T-helper 17 cell (primary cell): ENCODE measurements at places on chromosomes 6 and 20. TPM values are rescaled to one million over a fixed set of nuclear protein-coding genes. Genes with fewer than 3 reads are reported as not detected.

Gene TAF11
- 30.1 TPM for total RNA-seq

DNA sequence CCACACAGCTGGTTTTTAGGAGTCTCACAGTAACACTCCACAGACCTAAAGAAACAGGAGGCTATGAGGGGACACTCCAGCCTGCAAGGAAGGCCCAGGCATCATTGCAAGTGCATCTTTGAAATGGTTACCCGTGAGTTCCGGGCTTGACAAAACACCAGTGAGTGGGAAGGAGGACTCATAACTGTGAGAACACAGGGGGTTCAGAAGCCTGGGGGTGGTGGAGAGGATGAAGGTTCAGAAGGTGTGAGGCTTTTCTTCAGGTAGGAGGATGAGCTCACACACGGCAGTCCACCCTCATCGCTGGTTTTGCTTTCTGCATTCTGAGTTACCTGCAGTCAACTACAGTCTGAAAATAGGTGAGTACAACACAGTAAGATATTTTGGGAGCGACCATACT, 39.9 kb downstream of the MAP7 start:
- no peaks in the 10 kb centered on the region for H3K27me3 ChIP-seq
- no peak for DNase-seq
- H3K4me1 ChIP-seq, result peaks cover 5% of the 10 kb centered on the region
- H3K4me3 ChIP-seq, result no peak overlapping the region
- no peak overlapping the region for H3K27ac ChIP-seq
- peaks cover 5% of the 10 kb centered on the region for H3K36me3 ChIP-seq

GRCh38 chr20:30892541-30893345, 364.7 kb upstream of the DEFB115 start:
- peaks cover 4% of the 10 kb centered on the region for H3K36me3 ChIP-seq
- no peak overlapping the region for H3K27ac ChIP-seq
- peaks cover 26% of the 10 kb centered on the region for H3K27me3 ChIP-seq

DNA sequence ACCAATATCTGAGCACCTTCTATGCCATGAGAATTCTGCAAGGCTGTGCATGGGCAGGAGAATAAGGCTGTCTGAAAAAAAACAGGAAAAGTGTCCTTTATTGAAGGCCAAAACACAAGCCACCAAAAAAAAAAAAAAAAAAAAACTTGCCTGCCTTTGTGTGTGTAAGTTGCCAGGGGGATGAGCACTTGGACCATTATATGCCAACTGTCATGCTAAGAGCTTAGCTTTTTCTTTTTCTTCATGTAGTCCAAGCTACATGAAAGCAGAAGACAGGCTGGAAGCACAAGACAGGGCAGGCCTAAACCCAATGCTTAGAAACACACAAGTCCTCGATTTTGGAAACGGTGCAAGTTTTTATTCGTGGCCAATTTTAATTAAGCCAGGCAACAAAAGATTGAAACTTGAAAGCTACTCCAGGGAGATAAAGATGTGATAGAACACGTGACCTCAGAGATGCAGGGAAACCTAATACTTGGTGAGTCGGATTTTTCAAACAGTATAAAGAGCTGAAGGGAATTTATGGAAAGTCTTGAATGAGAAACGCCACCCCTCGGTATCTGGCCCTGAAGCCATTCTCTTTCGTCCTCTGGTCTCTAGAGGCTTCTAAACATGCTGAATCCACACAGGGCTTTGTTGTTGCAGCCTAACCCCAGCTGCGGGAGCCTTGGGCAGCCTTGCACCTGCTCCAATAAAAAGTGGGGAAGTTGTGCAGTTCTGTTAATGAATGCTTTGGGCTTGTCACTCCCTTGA, 8.6 kb downstream of the BMP7 start:
- no peaks in the 10 kb centered on the region for H3K4me1 ChIP-seq
- DNase-seq, result no peak

- peaks cover 35% of the 10 kb centered on the region for H3K4me1 ChIP-seq
- DNase-seq, result peak; percentile 34
- peaks cover 2% of the 10 kb centered on the region for H3K36me3 ChIP-seq
These were observed 92.0 kb upstream of the PRDM1 start for GRCh38 chr6:105994118-105994590.

Gene MRAP2
- not detected for total RNA-seq

Gene SLC35F1
- not detected for total RNA-seq

Gene GLP1R
- not detected for total RNA-seq

Gene RHAG
- not detected for total RNA-seq

Gene SMPD2
- total RNA-seq, result 22.9 TPM

Gene ATP6V1G2
- total RNA-seq, result 2.0 TPM

DNA sequence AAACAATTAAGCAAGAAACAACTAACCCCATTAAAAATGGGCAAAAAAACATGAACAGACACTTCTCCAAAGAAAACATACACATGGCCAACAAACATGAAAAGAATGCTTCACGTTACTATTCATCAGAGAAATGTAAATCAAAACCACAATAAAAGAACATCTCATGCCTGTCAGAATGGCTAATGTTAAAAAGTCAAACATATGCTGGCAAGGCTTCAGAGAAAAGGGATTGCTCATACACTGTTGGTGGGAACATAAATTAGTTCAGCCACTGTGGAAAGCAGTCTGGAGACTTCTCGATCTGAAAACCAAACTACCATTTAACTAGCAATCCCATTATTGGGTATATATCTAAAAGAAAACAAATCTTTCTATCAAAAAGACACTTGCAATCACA, 217.5 kb downstream of the TINAG start:
- no peak overlapping the region for H3K4me3 ChIP-seq
- H3K4me1 ChIP-seq, result no peaks in the 10 kb centered on the region
- no peak for DNase-seq

DNA sequence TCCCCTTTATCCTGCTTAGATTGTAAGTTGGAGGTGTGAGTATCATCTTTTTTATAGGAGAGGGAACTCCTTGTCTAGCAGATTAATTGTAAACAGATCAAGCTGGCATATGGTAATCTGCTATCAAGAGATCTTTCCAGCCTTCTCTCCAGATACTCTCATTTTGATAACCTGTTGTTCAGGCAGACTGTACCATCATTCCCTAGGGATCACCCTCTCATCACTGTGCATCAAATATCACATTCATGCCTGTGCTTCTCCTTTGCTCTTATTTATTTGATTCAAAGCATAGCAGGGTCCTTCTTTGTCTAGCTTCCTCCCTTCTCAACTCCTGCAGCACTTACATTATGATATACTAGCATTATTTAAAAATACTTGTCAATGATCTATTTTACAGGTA, 73.8 kb downstream of the LRRC1 start:
- peaks cover 2% of the 10 kb centered on the region for H3K36me3 ChIP-seq
- H3K4me1 ChIP-seq, result peaks cover 14% of the 10 kb centered on the region
- no peak overlapping the region for H3K4me3 ChIP-seq
- DNase-seq, result no peak
- H3K27ac ChIP-seq, result no peak overlapping the region

DNA sequence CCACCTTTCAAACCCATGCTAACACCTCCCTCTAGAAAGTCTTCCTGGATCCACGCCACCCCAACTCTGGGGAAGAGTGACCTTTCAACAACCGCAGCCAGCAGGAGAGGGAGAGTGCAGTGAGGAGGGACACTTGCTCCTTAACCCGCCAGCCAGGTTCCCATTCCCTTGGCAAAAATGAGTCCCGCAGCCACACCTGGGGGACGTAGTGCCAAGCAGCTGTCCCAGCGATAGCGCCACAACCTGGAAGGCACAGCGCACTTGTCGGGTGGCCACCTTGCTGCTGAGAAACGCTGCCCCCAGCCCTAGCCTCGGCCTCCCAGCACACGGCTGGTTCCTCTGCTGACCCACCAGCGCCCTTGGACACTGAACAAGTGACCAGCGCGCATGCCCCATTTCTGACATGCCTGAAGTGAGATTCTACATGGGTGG, 119.3 kb downstream of the JPH2 start:
- H3K36me3 ChIP-seq, result no peaks in the 10 kb centered on the region
- peak overlapping the region; percentile 70 for H3K27ac ChIP-seq
- no peak for DNase-seq
- peak overlapping the region; percentile 90 for H3K4me3 ChIP-seq

- no peak for DNase-seq
- no peak overlapping the region for H3K27ac ChIP-seq
- H3K4me1 ChIP-seq, result peaks cover 4% of the 10 kb centered on the region
- peaks cover 4% of the 10 kb centered on the region for H3K27me3 ChIP-seq
- no peaks in the 10 kb centered on the region for H3K36me3 ChIP-seq
These were observed 140.7 kb downstream of the ESR1 start for GRCh38 chr6:151948002-151948743.

- H3K4me1 ChIP-seq, result peaks cover 18% of the 10 kb centered on the region
- no peak overlapping the region for H3K4me3 ChIP-seq
- H3K27ac ChIP-seq, result no peak overlapping the region
These were observed 83.6 kb upstream of the C20orf144 start for GRCh38 chr20:33578510-33578909.

- H3K27me3 ChIP-seq, result no peaks in the 10 kb centered on the region
- H3K4me3 ChIP-seq, result no peak overlapping the region
- H3K4me1 ChIP-seq, result no peaks in the 10 kb centered on the region
These were observed 746.9 kb upstream of the MARCKS start for GRCh38 chr6:113110211-113110610.

- peaks cover 11% of the 10 kb centered on the region for H3K27me3 ChIP-seq
- no peak overlapping the region for H3K4me3 ChIP-seq
- no peak overlapping the region for H3K27ac ChIP-seq
- no peaks in the 10 kb centered on the region for H3K36me3 ChIP-seq
These were observed 12.4 kb upstream of the MAK start for GRCh38 chr6:10850728-10851127.

DNA sequence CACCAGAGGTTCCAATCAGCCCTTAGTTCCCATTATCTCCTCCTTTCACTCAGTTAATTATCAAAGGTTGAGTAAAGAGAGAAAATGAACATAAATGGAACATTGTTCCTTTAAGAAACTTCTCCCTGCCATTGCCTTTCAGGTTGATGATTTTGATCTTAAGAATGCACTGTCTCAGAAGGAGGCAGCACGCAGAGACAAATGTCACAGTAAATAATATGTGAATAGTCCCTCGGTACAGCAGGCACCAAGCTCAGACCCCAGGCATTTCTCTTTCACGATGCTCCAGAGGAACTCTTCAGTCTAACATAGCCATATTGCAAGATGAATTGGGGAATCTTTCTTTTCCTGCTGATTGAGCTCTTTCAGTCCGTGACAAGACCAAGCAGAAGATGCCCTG, 435.3 kb upstream of the SPTLC3 start:
- H3K27ac ChIP-seq, result no peak overlapping the region
- no peaks in the 10 kb centered on the region for H3K27me3 ChIP-seq
- no peak overlapping the region for H3K4me3 ChIP-seq
- DNase-seq, result no peak
- H3K4me1 ChIP-seq, result no peaks in the 10 kb centered on the region

DNA sequence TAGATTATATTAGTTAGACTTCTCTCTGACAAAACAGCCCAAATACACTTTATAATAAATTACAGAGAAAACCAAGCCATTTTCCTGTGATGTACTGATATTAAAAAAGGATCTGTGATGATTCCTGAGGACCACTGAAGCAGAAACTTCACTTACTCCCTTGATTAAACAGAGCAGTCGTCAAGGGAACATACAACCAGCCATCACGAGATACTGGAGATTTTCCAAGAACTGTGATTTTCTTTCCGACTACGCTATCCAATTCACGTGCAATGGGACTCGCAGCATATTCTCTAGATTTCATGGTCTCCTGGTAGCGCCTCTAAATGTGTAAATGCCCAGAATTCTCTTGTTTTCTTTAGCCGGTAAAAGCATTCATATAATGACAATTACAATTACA, 377.4 kb downstream of the PHF3 start:
- H3K4me1 ChIP-seq, result no peaks in the 10 kb centered on the region
- H3K4me3 ChIP-seq, result no peak overlapping the region
- H3K36me3 ChIP-seq, result no peaks in the 10 kb centered on the region
- DNase-seq, result no peak
- no peak overlapping the region for H3K27ac ChIP-seq
- H3K27me3 ChIP-seq, result no peaks in the 10 kb centered on the region

- H3K27ac ChIP-seq, result no peak overlapping the region
- no peak for DNase-seq
- H3K4me3 ChIP-seq, result no peak overlapping the region
- no peaks in the 10 kb centered on the region for H3K4me1 ChIP-seq
These were observed 135.4 kb downstream of the AHI1 start for GRCh38 chr6:135362124-135362523.

DNA sequence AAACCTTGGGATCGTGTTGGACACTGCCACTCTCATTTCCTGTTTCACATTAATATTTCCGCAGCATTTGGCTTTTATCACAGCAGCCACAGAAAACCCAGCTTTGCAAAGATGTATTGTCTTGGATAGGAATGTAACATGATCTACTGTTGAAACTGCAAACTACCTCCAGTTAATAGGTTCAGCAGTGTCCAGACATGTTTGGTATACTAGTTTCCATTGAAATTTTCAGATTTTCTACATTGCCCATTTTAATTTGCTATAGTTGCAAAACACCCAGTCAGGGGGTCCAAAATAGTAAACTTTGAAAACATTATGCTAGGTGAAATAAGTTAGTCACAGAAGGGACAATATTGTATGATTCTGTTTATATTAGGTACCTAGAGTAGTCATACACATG, 3.3 kb downstream of the ANKRD6 start:
- no peak overlapping the region for H3K4me3 ChIP-seq
- H3K27me3 ChIP-seq, result no peaks in the 10 kb centered on the region
- H3K27ac ChIP-seq, result no peak overlapping the region
- no peaks in the 10 kb centered on the region for H3K36me3 ChIP-seq
- DNase-seq, result no peak

- peak within 1 kb of the TSS; percentile 80 for H3K4me3 ChIP-seq
- H3K27me3 ChIP-seq, result no peaks in the 10 kb centered on the region
- H3K4me1 ChIP-seq, result peaks cover 54% of the 10 kb centered on the region
- no peaks in the 10 kb centered on the region for H3K36me3 ChIP-seq
- H3K27ac ChIP-seq, result peak within 1 kb of the TSS; percentile 99
These were observed at the start of gene SYTL3 for GRCh38 chr6:158649289-158650143. TSS of gene SYTL3 (plus strand) at chr6:158650054. CDS start at chr6:158663269, 13,215 bp downstream.

DNA sequence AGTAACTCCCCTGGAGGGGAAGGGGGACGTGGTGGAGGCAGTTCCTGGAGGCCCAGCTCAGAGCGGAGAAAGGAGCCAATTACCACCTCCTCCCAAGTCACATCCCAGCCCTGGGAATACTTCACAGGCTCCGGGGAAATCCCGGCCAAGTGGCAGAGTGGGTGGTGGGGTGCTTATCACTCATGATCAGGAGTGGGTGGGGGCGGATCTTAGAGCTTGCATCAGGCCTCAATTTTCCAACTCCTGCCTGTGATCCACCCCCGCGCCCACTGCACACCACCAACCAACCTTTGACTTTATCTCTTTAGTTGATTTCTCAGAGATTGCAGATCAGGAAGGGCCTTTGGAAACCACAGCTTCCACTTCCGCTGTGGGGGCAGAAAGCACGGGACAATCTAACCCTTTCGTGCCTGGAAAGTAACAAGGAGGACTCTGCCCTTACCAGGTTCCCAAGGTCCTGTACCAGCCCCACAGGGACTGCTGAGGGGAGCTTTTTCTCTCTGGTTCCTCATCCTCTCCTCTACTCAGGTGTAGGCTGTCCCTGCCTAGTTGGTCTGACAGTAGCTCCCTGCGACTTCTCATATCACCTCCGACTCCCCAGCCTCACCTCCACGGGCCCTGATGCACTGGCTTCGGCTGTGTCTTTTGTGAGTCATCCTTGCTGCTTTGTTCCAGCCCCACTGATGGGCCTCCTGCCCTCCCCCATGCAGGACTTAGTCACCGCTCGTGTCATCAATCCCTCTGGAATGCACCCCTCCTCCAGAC, 24.9 kb upstream of the IER3 start:
- peaks cover 51% of the 10 kb centered on the region for H3K4me1 ChIP-seq
- peaks cover 2% of the 10 kb centered on the region for H3K36me3 ChIP-seq
- no peaks in the 10 kb centered on the region for H3K27me3 ChIP-seq
- no peak for DNase-seq
- H3K27ac ChIP-seq, result peak overlapping the region; percentile 75

GRCh38 chr6:7821426-7821825, 89.2 kb downstream of the TXNDC5 start:
- peaks cover 3% of the 10 kb centered on the region for H3K36me3 ChIP-seq
- no peak overlapping the region for H3K4me3 ChIP-seq
- peaks cover 42% of the 10 kb centered on the region for H3K27me3 ChIP-seq
- DNase-seq, result no peak

Gene ULBP1
- not detected for total RNA-seq
